ENCODE measurements at places on chromosomes 11 and 22.

DNA sequence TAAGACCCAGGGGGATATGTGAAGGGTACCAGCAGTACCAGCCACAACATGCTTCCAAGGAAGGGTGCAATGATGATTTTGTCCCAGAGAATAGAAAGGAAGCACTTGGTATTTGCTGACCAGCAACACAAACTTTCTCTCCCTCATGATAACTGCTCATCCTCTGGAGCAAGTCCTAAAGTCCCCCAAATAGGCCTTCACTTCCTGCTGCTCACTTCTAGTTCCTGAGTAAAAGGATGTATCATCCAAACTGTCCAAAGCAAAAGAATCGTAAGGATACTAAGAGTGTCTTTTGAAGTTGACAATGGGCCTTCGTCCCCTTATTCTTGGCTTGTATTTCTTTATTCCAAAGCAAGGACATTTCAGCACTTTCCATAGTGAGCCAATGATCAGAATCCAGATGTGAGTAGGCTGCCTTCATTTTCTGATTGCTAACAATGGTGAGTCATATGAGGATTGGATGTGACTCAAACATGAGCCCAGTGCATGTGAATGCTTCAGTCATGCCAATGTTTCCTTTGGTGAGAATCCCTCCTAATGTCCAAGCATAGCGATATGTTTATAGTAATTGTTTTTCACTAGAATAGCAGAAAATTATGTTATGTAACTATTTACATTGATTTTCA, 243.4 kb upstream of the POU2AF2 start:
- no peak for DNase-seq

DNA sequence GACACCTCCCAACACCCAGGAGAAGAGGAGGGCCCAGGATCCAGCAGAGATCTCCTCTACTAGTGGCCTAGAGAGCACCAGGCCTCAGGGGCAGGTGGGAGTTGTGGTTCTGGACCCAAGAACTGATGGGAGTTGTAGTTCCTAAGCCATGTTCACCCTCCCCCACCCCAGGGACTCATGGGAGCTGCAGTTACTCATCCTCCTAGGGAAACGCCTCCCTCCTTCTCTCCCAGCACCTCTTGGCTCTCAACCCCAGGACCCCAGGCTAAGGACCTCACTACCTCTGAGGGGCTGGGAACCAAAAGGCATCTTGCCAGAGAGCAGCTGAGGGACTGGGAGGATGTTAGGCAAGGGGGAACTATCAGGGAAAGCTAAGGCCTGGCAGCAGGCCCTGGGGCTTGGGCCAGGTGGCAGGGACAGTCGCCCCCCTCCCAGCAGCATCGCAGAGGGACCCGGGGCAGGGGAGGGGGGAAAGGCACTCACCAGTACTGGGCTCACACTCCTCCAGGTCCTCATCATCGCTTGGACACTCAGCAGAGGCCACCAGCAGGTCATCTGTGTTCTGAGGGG, 28.9 kb downstream of the SLC22A12 start:
- DNase-seq, result no peak

- no peak for DNase-seq
These were observed 1.4 kb downstream of the MICAL2 start for GRCh38 chr11:12111549-12112520.

- no peak for DNase-seq
These were observed 807 bp upstream of the ZNF74 start for GRCh38 chr22:20392983-20393704.

- peak; percentile 73 for DNase-seq
These were observed 26.3 kb downstream of the RGL4 start for GRCh38 chr22:23716811-23717801.

GRCh38 chr22:49738566-49738965, 89.1 kb downstream of the BRD1 start:
- DNase-seq, result no peak

- no peak for DNase-seq
These were observed 45.0 kb upstream of the ANO1 start for GRCh38 chr11:70032943-70033710.

DNA sequence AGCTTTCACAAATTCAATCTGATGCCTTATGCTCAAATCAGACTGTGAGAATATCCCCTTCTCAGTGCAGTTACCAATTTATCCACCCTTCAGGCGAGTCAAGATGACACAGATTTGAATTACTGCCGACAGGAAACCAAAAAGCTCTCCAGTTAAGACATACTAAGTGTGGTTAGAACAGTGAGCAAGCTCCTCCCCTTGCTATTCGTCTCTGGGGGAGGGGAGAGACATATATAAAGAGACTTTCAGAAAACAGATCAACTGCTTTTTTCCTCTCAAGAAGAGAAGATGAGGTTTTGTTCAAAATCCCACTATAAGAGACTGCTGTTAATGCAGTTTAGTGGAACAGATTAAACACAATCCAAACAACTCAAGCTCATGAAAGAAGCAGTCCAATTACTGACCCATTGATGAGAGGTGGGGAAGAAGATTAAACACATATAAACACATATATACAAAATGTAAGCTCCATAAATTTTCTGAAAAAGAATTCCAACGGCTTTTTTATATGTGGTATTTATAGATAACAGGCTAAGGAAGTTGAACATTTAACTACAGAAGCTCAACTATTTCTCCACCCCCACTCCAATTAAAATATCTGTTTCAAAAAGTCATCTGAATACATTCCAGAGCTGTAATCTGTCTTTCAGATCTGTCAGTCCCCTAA, 102.7 kb downstream of the MRTFA start:
- no peak for DNase-seq

DNA sequence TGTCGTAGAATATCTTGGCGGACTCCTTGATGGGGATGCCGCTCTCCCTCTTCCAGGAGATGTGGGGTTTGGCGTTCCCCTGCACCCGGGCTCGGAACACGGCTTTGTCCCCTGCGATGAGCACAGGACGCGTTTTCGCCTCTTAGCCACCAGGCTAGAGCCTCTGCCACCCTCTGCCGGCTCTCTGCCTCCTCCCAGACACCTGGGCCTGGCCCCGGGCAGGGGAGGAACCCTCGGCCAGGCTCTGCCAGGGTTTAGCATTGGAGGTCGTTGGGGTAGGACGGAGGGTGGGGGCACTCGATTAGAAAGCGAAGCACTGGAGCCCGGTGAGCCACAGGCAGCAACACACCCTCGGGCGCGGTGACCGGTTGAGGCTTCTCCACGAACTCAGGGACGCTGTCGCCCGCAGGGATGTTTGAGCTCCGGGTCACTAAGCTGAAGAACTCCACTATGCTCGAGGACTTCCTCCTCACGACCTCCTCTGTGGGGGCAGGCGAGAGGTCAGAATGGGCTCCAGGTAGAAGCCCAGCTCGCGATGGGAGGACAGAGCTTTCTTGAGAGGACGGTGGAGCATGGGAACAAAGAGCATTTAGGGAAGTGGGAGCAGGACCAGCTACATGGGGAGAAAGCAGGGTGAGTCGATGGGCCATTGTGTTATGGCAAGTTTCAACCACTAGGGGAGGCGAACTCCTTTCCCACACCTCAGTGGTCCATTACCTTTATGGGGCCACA, 4.3 kb downstream of the IGSF22 start:
- no peak for DNase-seq

GRCh38 chr11:1770061-1770460, 6.3 kb upstream of the CTSD start:
- no peak for DNase-seq

GRCh38 chr11:90701716-90702115, 478.9 kb upstream of the CHORDC1 start:
- no peak for DNase-seq

DNA sequence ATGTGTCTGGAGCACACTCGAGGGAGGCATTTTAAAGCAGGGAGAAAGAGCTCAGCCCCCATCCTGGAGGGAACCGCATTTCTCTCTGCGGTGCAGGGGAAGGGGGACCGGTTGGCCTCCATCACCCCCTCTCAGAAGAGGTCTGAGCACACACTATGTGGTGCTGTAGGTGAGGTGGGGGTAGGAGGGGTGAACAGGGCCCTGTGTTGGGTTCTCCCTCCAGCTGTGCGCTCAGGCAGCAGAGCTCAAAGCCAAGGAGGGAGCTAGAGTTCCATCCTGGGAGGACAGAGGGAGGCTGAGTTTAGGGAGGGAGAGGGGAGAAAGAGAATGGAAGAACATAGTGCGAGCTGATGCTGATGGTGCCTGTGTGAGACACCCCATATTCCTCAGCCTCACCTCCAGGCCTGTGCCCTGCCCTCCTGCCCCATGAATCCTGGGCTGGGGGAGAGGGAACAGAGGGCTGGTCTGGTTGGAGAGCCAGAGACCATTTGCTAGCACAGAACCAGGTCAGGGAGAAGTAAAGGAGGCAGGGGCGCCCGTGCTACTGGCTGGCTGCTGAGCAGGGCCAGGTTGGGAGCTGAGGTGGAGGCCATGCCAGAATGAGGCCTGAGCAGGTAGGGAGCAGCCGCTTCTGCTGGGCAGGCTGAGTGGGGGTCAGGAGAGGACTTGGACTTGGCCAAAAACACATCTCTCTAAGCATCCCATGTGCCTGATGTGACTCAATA, 43.7 kb downstream of the ALX4 start:
- no peak for DNase-seq

- no peak for DNase-seq
These were observed 79.6 kb downstream of the PKNOX2 start for GRCh38 chr11:125244166-125244565.

GRCh38 chr22:22786301-22787115, 101.1 kb upstream of the IGLL5 start:
- no peak for DNase-seq
